ENCODE measurements at places on chromosomes 6 and 20. TPM values are rescaled to one million over a fixed set of nuclear protein-coding genes. Genes with fewer than 3 reads are reported as not detected.

The SSTR4 gene
- total RNA-seq: not detected

The CALHM4 gene
- total RNA-seq: not detected

The LAMP5 gene
- total RNA-seq: not detected

The BPIFB2 gene
- total RNA-seq: not detected

The TAF11 gene
- total RNA-seq: 32.9 TPM

The IL20RA gene
- not detected for total RNA-seq

The SAPCD1 gene
- total RNA-seq: 9.9 TPM

The SAMD3 gene
- not detected for total RNA-seq

The ZC2HC1B gene
- total RNA-seq: not detected

The TREM1 gene
- total RNA-seq: not detected

Measured in A673 (cell line).